Endodermal cell (in vitro differentiated cells): ENCODE measurements at places on chromosomes 5 and 9. TPM values are rescaled to one million over a fixed set of nuclear protein-coding genes. Genes with fewer than 3 reads are reported as not detected.

DNA sequence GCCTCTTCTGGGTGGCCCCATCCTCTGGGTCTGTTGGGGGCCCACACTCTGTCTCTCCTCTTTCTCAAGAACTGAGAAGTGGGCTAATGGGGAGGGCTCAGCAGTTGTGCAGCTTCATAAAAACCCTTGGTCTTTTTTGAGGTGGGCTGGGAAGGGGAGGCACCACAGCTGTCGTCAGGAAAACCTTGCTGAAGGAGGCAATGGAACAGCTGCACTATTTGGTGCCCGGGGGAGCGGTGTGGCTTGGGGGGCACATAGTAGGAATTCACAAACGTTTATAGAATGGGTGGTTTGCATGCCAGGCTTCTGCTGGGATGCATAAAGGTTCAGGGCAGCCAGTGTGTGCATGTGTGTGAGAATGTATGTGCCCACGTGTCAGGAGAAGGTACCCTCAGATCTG, 3.2 kb upstream of the IER5L start:
- DNase-seq = no peak

DNA sequence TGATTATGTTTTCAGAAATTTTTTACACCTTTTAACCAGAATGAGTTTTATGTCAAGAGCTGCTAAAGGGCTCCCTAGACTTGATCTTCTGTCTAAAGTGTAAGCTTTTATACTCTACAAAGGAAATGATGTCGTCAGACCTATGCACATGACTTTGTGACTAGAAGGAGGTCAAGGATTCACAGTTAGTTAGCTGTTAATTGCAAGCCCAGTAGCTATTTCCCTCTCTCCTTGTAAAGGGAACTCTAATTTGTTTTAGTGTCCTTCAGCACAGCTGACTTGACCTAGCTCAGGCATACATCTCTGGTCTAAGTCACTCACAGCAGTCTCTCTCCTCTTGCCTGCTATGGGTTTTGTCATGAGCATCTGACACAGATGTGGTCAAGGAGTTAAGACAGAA, 173.5 kb upstream of the NREP start:
- no peak for DNase-seq

DNA sequence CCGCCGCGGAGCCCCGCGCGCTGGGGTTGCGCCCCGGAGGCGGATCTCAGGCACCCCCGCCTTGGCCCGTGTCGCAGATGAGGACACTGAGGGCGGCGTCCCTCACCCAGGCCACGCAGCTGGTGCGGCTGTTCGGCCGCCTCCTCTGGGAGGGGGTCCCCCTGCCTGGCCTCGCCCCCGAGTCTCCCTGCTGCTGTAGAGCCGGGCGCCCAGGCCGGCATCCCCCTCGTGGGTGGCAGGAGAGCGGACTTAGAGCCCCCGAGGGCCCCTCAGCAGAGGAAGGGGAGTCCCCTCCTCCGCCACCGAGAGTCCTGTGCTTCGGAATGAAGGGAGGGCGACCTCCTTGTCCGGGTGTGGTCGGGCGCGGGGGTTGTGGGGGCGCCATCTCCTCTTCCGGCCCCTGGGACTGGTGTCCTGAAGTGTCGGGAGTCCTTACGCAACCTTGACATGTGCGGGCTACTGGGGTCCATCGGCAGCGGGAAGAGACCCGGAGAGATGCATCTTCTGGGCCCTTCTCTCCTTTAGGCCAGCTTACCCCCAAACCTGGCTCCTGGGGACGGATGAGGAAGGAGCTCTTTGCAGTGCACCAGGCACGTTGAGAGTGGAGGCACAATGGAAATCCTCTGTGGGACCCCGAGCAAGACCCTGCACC, 11.7 kb upstream of the EXOSC2 start:
- DNase-seq = peak; percentile 80

SPEF2 gene
- 2.3 and 3.3 TPM in 2 replicates for total RNA-seq

LCP2 gene
- 0.11 and 0.50 TPM in 2 replicates for total RNA-seq

DNA sequence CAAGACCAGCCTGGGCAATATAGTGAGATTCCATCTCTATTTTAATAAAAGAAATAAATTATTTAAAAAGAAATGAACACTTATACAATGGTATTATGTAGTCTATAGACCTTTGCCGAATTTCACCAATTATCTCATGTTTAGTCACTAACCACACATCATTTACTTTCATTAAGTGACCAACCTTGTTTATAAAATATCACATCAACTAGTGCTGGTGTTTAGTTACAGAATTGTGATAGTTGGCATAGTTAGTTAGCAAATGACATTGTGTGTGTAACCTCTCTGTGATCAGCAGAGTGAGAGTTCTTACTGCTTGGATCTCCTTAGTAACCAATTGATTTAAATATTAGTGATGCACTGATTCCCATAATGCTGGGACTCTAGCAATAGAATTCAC, 71.8 kb downstream of the PRR16 start:
- DNase-seq = no peak

GRCh38 chr5:93890657-93891056, 149.3 kb upstream of the POU5F2 start:
- no peak for DNase-seq

DNA sequence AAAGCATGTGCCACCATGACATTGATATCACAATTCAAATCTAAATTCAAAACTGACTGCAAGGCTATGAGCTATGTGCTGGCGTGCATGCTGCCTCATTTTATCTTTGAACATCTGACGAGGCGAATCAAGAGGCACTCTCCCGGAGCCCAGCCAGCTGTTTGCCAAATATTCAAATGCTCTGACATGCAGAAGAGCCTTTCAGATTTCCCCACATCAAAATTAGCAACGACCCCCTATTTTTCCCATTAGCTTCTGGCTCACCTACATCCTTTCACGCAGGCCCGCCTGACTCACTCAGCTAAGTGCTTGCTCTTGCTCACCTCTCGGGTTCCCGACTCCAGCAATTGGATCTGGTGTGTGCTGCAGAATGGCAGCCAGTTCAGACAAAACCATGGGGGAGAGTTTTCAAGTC, 159.0 kb downstream of the NR2F1-AS1 start:
- DNase-seq = peak; percentile 75

DNA sequence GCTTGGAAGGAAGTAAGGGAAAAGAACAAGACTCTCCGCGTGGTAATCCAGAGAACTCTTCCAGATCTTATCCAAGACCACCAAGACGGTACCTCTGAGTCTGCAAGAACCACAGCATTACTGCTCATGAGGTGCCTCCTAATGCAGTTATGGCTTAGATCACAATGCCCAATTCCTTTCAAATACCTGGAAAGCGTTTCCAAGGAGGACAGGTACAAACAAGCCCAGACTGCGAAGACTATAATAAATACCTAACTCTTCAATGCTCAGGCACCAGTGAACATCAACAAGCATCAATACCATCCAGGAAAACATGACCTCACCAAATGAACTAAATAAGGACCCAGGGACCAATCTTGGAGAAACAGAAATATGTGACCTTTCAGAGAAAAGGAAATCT, 325.5 kb downstream of the CWC27 start:
- DNase-seq = no peak

STKLD1 gene
- 0.68 to 2.0 TPM in 2 of 3 replicates, not detected in the other for total RNA-seq

NKD2 gene
- 5.3 to 13.9 TPM (median 11.1 TPM) in 3 replicates for total RNA-seq

DNA sequence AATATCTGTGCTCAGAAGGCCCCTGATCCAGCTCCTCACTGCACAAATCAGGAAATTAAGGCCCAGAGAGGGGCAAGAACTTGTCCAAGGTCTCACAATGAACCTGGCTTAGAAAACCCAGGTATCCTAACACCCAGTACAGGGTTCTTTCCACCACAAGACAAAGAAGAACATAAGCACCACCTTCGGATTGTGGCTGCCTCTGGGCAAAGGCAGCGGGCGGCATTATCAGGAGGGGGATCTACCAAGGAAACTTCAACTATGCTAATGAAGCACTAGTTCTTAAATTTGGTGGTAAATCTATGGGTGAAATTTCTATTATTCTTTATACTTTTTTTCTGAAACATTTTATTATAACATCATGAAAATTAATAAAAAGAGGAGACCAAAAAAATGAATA, 17.9 kb downstream of the ANXA6 start:
- DNase-seq = no peak

DNA sequence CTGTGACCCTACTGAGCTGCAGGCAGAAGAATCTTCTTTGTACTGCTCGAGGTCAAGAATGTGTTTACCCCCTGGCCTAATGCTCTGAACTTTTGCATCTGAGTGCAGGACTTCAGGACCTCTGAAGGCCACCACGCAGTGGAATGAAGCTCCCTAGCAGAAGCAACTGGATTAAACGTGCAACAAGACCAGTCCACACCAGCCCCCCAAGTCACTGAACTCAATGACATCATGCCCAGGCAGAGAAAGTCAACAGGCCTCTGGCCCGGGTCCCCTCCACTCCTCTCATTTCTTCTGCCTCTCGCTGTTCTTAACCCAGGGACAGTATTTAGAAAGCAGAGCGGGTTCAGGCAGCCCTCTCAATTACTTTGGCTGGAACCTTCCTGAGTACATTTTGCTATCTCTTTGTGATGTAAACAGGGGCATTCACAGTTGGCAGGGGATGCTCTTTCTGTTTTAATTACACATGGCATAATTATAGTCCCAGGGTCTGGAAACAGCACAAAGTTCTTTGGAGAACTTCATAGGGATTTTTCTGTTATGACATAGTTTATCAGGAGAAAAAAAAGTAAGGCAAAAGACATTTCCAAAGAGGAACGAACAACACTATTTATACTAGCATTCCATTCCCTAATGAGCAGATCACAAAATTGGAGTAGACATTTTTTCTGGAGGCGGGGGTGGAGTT, 108.2 kb upstream of the SPATA31D4 start:
- peak; percentile 78 for DNase-seq

DNA sequence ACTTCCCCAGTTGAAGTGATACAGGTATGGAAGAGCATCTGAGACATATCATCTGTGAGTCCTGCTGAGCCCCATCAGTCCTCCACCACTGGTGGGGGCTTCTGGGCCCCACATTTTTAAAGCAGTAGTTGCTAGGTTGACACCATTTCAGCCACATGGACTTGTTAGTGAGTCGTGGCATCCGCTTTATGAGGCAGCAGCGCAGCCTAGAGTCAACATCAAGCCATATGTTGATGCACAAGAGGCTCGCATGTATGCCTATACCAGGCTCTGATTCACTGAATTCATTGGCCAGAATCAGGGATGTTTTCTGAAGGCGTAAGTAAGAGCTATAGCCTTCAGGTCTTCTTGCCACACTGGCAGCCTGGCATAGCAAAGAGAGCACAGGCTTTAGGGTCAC, 26.8 kb downstream of the ZNF346 start:
- no peak for DNase-seq

DNA sequence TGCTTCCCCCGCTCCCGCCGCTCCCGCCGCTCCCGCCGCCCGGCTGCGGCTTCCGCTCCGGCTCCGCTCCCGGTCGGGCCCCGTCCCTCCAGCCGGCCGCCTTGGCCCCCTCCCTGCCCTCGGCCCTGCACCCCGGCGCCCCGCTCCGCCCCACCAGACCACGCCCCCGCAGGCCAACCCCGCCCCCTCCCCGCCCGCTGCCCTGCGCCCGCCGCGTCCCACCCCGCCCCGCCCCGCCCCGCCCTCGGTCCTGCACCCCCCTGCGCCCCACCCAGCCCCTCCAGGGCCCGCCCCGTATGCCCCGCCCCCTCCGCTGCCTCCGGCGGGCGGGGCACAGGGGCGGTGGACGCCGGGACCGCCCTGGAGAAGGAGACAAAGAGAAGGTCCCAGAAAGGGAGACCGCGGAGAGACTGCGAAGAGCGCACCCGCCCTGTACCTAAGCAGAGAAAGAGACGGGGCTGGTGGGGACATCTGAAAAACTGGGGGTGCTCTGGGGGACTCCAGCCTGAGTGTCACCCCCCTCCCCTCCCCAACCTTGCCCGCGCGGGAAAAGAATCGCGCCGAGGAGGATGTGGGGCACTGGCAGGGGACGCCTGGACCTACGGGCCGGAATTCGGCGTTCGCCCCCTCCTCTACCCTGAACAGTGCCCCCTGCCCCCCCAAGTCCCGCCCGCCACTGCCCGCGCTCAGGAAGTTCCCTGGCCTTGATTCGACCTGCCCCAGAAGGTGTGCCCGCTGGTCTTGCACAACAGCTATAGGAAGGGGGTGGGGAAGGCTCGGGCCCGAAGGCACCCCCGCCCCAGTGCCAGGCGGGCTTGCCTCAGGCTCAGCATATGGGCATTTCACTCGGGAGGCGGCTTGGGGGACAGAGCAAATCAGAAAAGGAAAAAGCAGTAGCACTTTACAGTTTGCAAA, 42.8 kb upstream of the STXBP1 start:
- DNase-seq = peak; percentile 96

DNA sequence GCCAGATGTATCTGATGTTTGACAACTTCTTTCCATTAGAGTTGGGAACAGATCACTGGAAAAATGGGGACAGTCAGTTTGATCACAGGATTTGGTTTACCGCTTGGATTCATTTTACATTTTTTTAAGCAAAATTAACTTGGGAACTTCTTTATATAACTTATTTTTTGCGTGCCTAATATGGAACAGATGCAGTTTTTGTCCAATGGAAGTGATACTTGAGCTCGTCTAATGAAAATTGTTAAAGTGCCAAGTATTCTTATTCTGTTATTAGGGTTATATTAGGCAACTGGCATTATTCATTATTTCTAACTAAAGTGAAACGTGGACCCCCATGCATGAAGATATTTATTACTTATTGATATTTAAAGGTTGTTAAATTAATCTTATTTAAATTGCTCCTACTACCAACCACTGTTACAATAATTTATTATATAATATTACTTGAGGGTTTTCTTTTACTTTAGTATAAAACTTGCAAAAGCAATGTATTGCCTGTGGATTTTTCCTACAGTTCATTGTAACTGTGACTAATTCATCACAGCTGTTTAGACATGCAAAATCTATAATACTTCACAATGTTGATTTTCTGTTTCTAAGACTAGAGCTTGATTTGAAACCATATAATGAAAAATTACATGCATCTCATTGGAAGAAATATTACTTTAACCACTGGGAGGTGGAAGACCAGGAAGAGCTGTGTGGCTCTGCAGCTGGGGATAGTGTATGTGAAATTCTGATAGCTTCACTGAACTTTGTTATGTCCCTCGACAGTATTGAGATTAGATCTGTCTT, 787.3 kb upstream of the WWC1 start:
- DNase-seq = no peak

FCN2 gene
- total RNA-seq = not detected in 3 replicates

DMAC1 gene
- 40.6 to 71.8 TPM (median 69.0 TPM) in 3 replicates for total RNA-seq

CA9 gene
- total RNA-seq = 1.4 and 1.8 TPM in 2 replicates

- no peak for DNase-seq
These were observed 28.2 kb upstream of the RPL26L1 start for GRCh38 chr5:172931001-172931536.

GRCh38 chr9:96418920-96419690, 935 bp upstream of the ZNF367 start:
- peak; percentile 82 for DNase-seq

DNA sequence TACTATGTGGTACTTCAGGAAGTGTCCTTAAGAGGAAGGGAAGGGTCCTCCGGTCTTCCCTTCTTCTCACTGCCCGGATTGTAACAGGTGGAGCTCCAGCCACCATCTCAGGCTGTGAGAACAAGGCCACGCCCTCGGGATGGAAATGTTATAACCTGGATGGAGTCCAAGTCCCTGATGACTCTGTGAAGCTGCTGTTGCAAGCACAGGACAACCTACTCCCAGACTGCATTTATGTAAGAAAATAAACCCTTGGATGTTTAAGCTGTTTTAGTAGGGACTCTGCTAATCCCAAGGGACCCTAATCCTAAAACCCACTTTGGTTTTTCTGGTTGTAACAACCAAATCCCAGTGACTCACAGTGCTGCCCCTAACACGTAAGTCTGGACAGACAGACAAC, 221.6 kb downstream of the ACTL7B start:
- no peak for DNase-seq

GRCh38 chr5:168106008-168106761, 185.3 kb upstream of the WWC1 start:
- DNase-seq = no peak
